ENCODE measurements at places on chromosomes 2 and 18.

DNA sequence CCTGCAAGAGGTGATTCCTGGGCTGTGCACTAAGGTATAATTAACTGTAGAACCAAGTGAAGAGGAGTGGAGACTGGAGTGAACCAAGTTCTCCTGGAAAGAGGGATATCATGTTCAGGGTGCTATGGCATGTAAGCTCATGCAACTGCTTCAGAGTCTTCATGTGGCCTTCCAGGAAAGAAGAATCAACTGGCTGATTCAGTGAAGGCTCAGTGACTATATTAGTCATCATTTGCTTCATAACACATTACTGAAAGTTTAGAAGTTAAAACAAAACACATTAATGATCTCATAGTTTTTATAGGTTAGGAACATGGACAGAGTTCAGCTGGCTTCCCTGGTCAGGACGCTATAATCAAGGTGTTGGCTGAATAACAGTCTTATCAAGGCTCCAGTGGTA, 1200.8 kb upstream of the GYPC start:
- DNase-seq, result no peak

DNA sequence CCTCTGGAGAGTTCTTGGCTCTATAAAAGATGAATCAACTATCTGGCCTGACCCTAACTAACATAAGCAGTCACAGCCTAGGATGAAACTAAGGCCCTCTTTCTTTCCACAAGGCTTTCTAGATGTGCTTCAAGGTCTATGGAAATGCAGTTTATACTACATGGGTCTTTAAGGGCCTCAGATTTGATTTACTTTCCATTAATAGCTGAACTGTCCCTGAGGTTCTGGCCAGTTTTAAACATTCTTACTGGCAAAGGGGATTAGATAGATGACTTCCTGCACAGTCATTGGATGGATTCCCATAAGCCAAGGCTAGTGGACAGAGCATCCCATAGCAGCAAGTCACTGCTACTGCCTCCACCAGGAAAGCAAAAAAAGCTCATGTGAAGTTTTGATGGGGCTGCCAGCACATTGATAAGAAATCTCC, 38.1 kb upstream of the LCLAT1 start:
- no peak for DNase-seq

- DNase-seq, result no peak
Observed at GRCh38 chr2:50125246-50125645, 906.7 kb downstream of the NRXN1 start.

DNA sequence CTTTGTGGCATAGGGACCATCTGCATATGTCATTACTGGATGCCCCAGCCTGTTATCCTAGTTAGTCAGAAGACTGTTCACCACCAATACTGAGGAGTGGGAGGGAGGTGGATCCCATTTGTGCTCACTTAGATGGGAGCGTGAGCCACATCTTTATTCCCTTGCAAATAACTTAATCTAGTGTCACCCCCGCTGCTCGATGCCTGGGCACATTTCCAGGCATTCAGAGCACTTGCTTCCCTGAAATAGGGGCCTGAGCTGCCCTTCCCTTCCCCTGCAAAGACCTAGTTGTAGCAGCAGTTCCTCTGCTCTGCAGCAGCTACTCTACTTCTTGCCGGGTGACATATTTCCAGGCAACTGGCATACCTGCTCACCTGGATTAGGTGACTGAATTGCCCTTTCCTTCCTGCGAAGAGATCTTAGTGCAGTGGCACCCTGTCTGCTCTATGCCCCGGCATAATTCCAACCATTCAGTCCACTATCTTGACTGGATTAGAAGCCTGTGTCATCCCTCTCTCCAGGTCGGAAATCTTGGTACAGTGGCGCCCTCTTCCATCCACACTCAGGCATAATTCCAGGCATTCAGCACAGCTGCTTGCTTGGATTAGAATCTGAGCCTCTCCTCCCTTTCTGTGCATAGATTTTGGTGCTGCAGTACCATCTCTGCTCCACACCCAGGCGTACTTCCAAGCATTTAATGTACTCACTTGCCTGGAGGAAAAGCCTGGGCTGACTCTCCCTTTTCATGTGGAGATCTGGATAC, 1389.1 kb upstream of the TMEFF2 start:
- DNase-seq, result no peak

Data from activated gamma-delta T cell (primary cell).